Uterus (tissue), 4 donors: ENCODE measurements at places on chromosomes 2 and 18. TPM values are rescaled to one million over a fixed set of nuclear protein-coding genes. Genes with fewer than 3 reads are reported as not detected.

The TSPYL6 gene
- not detected for total RNA-seq

The LAMA3 gene
- 75.4 TPM for total RNA-seq

The LIMS3 gene
- total RNA-seq, result not detected

The MROH2A gene
- total RNA-seq, result not detected

The TFCP2L1 gene
- 6.2 TPM for total RNA-seq

The SMAD2 gene
- 237 TPM for total RNA-seq

The TRABD2A gene
- 0.29 TPM for total RNA-seq
